NCI-H2081 treated with DMSO at 0.1 percent for 48 hours (cell line): ENCODE measurements at places on chromosomes 7 and 10.

DNA sequence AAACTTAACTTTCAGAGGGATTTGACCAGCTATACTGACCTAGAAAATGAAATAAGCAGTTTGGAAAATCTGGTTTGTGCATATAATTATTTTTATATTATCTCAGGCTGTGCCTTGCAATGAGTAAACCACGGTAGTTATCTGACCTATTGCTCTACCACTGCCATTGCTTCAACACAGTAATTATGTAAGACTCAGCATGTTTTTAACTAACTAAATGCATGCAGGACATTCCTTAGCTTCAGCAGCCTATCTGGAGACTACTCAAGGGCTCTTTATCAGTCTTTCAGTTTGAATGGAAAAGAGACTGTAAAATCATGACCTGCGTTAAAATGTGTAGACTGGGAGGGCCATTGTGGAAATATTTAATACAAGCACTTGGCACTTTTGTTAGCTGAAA lies 22.5 kb downstream of the CHN2 start:
- no peak for DNase-seq

GRCh38 chr10:115985786-115986185 lies 287.2 kb downstream of the GFRA1 start:
- no peak for DNase-seq

DNA sequence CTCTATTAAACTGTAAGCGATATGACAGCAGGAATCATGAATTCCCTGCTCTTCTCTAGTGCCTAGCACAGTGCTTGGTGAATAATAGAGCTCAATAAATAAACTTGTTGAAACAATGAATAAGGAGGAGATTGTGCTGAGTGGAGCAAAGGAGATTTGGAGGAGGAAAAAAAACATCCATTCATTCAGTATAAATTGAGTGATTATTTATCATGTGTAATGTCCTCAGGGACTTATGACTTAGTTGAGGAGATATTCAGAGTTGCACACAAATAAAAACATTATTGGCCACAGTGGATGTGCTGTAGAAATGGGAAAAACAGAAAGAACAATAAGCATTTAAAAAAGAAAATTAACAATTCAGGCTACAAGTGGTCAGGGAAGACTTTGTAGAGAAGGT lies 125.7 kb downstream of the FOXP2 start:
- DNase-seq = no peak

DNA sequence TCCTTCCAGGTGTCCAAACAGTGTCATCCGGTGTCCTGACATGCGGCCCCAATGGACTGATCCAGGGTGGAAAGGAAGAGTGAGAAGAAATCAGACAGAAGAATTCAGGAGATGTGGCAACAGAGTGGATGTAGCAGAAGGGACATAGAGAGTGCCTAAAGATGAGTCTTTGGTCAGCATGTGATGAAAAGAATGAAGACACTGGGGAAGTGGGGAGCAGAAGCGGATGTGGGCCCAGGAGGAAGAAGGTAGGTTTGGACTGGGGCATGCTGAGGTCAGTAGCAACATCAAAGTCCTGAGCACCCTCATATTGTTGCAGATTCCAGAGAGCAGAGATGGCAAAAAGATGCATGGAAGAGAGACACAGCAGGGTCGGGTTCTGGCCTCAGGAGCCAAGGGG lies 71.8 kb upstream of the STEAP1B start:
- no peak for DNase-seq

DNA sequence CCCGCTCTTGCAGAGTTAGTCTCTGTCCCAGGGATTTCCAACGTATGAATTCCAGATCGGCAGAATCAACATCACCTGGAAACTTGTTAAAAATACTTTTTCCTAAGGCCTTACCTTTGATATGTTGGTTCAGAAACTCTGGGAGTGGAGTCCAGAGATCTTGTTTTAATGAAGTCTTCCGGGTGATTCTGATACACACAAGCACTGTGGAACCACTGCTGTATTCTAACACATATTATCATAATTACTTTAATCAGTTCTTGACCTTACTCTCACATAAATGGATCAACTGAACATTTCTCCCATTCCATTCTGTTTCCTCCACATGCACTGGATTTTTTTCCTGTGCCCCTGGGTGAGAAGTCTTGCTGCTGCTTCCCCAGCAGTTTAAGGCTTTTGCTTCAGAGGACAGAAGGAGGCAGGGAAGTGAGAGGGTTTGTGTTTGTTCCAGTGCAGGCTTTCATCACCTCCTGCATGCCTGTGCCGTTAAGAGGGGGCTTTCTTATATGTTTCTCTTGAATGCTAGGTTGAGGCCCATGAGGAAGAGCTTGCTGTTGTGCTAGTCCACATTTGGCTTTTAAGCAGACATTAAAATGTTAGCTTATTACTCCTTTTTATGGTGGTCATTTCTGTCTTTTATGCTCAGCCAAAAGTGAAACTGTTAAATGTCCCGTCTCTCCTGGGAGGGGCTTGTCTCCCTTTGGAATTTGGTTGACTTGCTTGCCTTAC lies 32.4 kb downstream of the CCSER2 start:
- no peak for DNase-seq
